ENCODE measurements at places on chromosomes 12 and 14. TPM values are rescaled to one million over a fixed set of nuclear protein-coding genes. Genes with fewer than 3 reads are reported as not detected.

DNA sequence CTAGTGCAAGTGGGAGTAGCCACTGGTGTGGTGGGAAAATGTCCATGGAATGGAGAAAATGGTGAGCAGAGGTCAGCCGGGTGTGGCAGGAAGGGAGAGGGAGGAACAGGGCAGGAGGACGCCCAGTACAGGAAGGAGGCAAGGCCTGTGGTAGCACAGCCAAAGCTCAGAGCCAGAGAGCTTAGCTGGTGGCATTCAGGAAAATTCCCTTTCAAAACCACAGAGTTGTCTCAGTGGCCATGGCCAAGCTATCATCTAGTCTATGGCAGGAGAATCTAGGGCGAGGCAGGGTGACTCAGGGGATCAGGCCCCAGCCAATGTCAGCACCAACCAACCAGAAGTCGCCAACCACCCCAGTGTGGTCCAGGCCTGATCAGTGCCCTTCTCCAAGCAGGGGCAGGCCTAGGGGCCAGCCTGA, 67.7 kb upstream of the DDX11 start:
- DNase-seq, result peak; percentile 90

CCDC197 gene
- not detected for total RNA-seq

DNA sequence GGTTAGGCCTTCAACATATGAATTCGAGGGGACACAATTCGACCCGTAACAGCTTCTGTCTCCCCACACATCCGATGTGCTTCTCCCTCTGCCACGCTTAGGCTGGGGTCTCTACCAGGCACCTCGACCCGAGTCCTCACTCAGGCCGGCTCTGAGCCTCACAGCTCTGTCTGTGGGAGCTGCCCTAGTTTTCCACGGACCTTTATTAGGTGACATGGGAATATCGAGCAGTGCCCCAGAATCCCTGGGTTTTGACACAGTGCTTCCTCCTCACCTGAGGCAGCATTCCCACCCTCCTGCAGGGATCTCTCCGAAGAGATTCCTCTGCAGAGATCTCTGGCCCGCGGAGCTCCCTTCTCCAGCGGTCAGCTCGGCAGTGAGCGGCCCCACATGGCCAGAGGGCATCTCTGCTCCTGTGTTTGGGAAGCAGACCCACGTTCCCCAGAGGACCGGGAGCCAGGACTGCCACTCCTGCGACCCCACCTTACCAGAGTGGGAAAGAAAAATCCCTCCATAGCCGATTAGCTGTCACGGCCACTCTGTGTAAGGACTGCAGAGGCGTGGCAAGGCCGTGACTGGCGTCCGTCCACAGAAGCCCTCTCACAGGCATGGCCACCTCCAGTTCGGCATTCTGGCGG, 21.2 kb downstream of the ZBTB42 start:
- DNase-seq, result no peak

GRCh38 chr14:49549446-49549845, 36.7 kb downstream of the RPS29 start:
- DNase-seq, result no peak

- no peak for DNase-seq
Observed at GRCh38 chr12:52063082-52063924, 6.5 kb upstream of the ATG101 start.

CPNE6 gene
- not detected for total RNA-seq

HOXC9 gene
- 1.5 TPM for total RNA-seq

MYF6 gene
- total RNA-seq, result not detected

DNA sequence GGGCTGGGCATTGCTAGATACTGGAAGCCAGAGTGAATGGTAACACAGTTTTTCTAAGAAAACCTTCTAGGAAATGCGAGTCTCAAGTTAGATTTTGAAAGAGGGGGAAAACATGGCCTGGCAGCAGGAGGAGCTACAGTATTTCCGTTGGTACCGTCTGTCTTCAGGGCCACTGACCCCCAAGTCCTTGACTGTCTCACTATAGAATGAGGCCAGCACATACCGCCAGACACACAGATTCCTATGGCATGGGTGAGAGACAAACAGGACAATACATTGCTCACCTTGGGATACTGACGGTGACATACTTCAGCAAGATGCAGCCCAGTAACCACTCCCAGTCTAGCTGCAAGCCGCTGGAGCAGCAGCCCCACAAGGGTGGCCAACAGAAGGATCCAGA, 21.7 kb downstream of the SLC11A2 start:
- DNase-seq, result no peak

KERA gene
- not detected for total RNA-seq

DNA sequence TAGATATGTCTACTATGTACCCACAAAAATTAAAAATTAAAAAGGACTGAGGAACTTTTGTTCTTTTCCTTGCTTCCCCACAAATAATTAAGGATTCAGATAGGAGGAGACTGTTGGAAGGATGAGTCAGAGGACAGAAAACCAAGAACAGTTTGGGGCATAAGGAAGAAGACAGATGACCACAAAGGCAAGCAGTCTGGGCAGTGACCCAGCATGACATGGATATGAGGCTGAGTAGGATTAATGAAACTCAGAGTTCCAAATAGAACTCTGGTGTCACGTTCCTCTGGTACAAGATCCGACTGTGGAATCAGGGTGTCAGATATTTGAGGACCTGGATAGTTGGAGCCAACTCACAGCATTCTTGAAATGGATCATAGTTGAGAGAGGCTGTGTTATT, 89.3 kb upstream of the SLC38A4 start:
- DNase-seq, result peak; percentile 79

DNA sequence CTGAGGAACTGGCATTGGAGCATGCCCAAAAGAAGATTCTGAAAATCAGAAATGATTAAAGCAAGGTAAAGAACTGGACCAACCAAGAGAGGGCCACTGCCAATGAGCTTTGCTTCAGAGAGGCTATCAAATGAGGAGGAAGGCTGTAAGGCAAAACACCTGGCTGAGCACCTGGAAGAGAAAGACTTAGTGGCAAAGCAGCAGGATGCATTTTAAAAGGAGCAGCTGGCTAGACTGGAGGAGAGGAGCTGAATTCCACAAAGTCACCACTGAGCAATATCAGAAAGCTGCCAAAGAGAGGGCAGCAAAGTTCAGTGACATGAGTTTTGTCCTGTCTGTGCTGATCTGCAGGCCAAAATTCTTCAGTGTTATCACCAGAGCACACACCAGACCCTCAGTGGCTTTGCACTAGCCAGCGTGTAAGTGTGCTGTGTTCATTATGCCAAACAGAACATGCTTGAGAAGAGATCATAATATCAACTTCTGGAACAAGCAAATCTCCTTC, 338.7 kb downstream of the TRHDE start:
- no peak for DNase-seq

DNA sequence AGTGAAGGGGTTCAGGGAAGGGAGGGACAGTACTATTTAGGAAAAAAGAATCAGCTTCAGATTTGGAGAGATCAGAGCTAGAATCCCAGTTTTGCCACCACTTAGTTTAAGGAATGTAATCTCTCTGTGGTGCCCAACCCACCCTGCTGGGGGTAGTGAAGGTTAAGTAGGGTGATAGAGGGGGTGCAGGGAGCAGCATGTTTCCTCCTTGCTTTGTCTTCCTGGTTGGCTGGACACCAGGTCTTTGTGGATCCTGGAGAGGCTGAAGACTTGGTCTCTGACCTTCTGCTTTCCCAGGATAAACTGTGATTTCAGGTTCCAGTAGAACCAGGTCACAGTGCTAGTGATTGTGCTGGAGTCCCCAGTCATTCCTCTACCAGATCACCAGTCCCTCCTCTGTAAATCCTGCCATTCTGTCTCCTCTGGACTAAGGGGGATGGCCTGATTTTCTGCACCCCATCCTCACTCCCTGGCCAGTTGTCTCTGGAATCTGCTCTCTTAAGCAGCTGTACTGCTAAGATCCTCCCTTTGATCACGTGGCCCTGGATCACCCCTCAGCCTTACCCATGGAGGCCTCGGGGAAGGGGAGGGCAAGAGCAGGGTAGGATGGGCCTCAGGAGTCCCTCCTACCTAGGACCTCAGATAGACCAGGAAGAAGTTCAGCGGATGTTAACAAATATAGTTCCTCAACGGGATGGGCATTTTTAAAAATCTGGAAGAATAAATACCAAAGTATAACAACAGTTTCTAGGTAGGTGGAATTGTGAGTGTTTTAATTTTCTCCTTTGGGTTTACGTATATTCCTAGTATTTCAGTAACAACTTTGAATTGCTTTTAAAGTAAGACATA, 3.1 kb downstream of the MAP3K12 start:
- no peak for DNase-seq

CMKLR1 gene
- total RNA-seq, result not detected

LRIG3 gene
- 10.8 TPM for total RNA-seq

- no peak for DNase-seq
Observed at GRCh38 chr14:48391661-48392060, 716.3 kb upstream of the MDGA2 start.

- DNase-seq, result no peak
Observed at GRCh38 chr14:106694638-106695393, 1168.4 kb downstream of the TMEM121 start.

GRCh38 chr12:80858356-80858755, 79.4 kb downstream of the LIN7A start:
- no peak for DNase-seq

DNA sequence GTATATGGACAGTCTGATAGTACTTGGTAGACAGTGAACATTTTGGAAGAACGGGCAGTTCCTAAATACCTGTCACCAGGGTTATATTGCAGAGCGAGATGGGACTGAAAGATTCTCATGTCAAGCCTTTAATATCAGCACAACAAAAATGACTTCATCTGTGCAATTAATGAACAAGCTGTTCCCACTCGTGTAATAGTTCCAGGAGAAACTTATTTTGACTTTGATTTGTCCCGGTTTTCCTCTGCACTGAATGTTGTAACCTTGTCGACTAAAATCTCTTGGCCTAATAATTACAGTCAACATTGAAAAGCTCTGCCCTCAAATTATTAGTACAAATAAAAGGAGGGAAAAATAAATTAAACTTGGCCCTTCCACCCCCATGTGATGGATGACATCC, 79.5 kb downstream of the WASHC3 start:
- DNase-seq, result no peak

SELPLG gene
- total RNA-seq, result 0.73 TPM

KRT75 gene
- 38.5 TPM for total RNA-seq

GRCh38 chr14:93317875-93318807, 14.7 kb downstream of the BTBD7 start:
- peak; percentile 21 for DNase-seq

RNU4-1 gene
- under 0.01 TPM for total RNA-seq

KLHDC1 gene
- 0.07 TPM for total RNA-seq

MLF2 gene
- total RNA-seq, result 248 TPM

DNA sequence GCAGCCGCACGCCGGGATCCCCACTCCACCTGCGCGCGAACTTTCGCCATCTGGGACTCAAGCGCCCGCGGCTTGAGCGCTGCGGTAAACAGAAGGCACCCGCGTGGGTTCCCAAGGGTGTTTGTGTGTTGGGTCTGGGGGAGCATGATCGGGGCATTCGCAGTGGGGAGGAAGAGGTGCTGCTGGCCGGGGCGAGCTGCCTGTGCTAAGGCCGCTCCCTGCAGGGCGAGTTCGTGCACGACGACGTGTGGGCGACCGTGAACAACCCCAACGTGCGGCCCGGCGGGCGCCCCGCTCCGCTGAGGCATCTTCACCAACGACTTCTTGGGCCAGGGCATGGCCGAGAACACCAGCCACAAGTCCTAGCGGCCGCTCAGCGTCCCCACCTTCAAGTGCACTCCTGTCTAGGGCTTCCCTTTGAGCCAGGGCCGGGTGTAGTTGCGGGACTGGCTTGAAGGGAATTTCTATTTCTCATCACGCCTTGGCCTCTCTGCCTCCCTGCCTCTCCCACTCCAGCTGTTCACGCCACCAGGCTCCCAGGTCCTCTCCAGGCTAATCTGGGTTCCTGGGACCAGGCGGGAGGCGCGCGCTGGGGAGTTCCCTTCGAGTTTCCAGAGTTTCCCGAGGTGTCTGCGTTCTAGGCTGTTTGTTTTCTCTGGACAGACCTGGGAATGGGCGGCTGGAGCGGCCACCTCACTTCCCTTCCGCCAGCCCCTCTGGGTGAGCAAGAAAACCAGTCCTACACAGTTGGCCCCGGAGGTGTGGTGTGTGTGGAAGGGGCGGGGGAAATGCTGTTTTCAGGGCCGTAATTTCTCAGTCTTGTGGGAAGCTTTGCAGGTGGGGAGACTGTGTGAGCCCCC, 417.8 kb upstream of the TMTC1 start:
- DNase-seq, result no peak
